Spinal cord (tissue), 10 donors: ENCODE measurements at places on chromosomes 1 and 21. TPM values are rescaled to one million over a fixed set of nuclear protein-coding genes. Genes with fewer than 3 reads are reported as not detected.
A peak's percentile ranks its signal among the peaks of the same experiment; 100 is the strongest.

MRPL55 gene
- total RNA-seq, result 90.4 TPM

PALMD gene
- 12.1 TPM for total RNA-seq

CALML6 gene
- total RNA-seq, result 0.83 TPM

DCST1 gene
- not detected for total RNA-seq

SMG7 gene
- total RNA-seq, result 30.5 TPM

TFAP2E gene
- 0.99 TPM for total RNA-seq

- no peaks in the 10 kb centered on the region for H3K36me3 ChIP-seq
- no peaks in the 10 kb centered on the region for H3K4me1 ChIP-seq
- H3K27me3 ChIP-seq, result no peaks in the 10 kb centered on the region
- no peak overlapping the region for H3K4me3 ChIP-seq
- H3K27ac ChIP-seq, result no peak overlapping the region
Observed at GRCh38 chr1:90384193-90384592, 332.9 kb downstream of the BARHL2 start.

- H3K4me1 ChIP-seq, result peaks cover 88% of the 10 kb centered on the region
- no peak overlapping the region for H3K4me3 ChIP-seq
- H3K27me3 ChIP-seq, result no peaks in the 10 kb centered on the region
- H3K27ac ChIP-seq, result peak overlapping the region; percentile 82
Observed at GRCh38 chr1:31669433-31669785, 24.7 kb upstream of the PEF1 start.

- H3K36me3 ChIP-seq, result no peaks in the 10 kb centered on the region
- DNase-seq, result no peak
- H3K4me1 ChIP-seq, result no peaks in the 10 kb centered on the region
- no peaks in the 10 kb centered on the region for H3K27me3 ChIP-seq
- no peak overlapping the region for H3K27ac ChIP-seq
Observed at GRCh38 chr1:247908766-247909165, 11.3 kb upstream of the OR2T8 start.

GRCh38 chr1:31344503-31344902 is 28.4 kb downstream of the FABP3 start:
- H3K4me3 ChIP-seq, result no peak overlapping the region
- peaks cover 18% of the 10 kb centered on the region for H3K36me3 ChIP-seq
- no peaks in the 10 kb centered on the region for H3K27me3 ChIP-seq
- DNase-seq, result no peak

DNA sequence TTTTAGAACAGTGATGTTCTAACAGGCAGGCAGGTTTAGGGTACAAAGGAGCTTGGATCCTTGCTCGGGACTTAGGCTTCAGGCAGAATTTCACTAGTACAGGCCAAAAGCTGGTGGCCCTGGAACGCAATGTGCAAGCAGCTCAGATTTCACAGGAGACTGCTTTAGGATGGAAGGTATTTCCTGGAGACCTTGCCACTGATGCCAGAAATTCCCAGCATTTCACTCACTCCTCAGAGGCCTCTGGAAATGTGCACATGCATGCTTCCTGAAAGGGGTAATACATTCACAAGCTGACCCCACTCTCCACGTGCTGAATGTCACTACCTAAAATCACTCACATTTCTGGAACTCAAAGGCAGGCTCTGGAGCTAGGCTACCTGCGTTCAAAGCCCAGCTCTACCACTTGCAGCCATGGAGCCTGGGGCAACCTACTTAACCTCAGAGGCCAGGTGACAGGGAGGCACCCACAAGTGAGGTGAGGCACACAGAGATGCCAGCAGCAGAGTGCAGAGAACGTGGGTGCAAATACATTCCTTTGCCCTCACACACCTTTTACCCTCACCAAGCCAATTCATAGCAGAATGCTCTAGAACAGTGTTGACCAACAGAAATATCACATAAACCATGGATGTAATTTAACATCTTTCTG is 56.5 kb downstream of the CDC7 start:
- peaks cover 4% of the 10 kb centered on the region for H3K4me1 ChIP-seq
- no peaks in the 10 kb centered on the region for H3K27me3 ChIP-seq
- no peak overlapping the region for H3K27ac ChIP-seq

- peak overlapping the region; percentile 48 for H3K4me3 ChIP-seq
- no peaks in the 10 kb centered on the region for H3K27me3 ChIP-seq
- no peak for DNase-seq
- peak overlapping the region; percentile 21 for H3K27ac ChIP-seq
- peaks cover 41% of the 10 kb centered on the region for H3K4me1 ChIP-seq
Observed at GRCh38 chr1:154329551-154330131, 4.3 kb downstream of the ATP8B2 start.

DNA sequence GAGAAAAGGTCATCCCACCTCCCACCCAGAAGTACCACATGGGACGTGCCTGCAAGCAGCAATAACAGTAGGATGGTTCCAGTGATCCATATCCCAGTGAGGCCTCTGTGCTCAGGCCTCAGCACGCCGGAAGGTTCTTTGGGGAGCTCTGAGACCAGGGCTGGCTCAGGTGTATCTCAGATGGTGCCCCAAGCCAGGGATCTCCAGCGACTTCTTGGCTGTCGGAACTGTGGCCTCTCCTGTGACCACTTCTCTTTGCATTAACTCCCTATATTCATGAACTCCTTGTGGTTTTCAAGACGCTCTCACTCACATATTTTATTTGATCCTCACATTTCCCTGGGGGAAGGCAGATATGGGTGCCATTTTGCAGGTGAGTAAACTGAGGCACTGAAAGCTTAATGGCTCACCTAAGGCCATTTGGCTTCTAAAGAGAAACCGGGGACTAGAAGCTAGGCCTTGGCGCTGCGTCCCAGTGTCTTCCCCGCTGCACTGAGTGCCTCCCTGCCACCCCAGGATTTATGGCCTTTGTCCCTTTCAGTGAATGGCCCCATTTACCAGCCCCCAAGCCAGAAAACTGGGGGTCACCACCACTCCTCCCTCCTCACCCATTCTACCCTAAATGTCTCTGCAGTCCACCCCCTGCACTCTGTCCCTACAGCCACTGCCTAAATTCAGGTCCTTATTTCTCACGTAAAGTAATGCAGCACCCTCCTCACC is 101.9 kb downstream of the CCDC185 start:
- H3K4me1 ChIP-seq, result no peaks in the 10 kb centered on the region
- no peak overlapping the region for H3K27ac ChIP-seq
- no peak overlapping the region for H3K4me3 ChIP-seq
- H3K36me3 ChIP-seq, result no peaks in the 10 kb centered on the region
- DNase-seq, result no peak
- no peaks in the 10 kb centered on the region for H3K27me3 ChIP-seq

- no peaks in the 10 kb centered on the region for H3K4me1 ChIP-seq
- peaks cover 2% of the 10 kb centered on the region for H3K36me3 ChIP-seq
- no peaks in the 10 kb centered on the region for H3K27me3 ChIP-seq
Observed at GRCh38 chr1:233114860-233115259, 164.4 kb downstream of the NTPCR start.
